ENCODE measurements at places on chromosomes 11 and 22.

DNA sequence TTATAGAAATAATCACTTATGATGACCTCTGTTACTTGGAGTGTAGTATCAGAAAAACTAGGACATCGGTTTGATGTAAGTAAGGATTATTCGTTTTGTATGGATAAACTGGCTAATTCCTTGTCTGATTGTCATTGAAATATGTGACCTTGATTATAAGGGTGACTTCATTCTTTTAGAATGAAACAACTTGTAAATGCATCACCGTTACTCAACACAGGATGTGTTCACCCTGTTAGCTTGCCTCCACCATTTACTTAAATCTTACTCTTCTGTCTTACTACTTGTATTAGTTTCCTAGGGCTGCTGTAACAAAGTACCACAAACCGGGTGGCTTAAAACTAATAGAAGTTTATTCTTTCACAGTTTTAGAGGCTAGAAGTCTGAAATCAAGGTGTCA, 7.9 kb downstream of the SFI1 start:
- DNase-seq: no peak

- no peak for DNase-seq
These were observed 21.8 kb upstream of the CSF2RB start for GRCh38 chr22:36891646-36892045.

DNA sequence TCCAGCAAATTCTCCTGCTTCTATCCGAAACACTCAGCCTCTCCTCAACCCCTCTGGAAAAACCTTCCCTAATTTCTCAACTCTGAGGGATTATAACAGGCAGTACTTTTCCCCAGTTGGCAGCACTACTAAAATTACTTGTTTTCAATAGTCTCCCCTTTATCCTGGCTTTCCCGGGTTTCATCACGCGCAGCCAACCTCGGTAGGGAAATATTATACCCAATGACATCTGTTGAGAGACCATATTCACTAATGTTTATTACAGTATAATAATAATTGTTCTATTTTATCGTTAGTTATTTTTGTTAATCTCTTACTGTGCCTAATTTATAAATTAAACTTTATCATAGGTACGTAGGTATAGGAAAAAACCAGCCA, 330 bp upstream of the POLD3 start:
- DNase-seq: no peak

DNA sequence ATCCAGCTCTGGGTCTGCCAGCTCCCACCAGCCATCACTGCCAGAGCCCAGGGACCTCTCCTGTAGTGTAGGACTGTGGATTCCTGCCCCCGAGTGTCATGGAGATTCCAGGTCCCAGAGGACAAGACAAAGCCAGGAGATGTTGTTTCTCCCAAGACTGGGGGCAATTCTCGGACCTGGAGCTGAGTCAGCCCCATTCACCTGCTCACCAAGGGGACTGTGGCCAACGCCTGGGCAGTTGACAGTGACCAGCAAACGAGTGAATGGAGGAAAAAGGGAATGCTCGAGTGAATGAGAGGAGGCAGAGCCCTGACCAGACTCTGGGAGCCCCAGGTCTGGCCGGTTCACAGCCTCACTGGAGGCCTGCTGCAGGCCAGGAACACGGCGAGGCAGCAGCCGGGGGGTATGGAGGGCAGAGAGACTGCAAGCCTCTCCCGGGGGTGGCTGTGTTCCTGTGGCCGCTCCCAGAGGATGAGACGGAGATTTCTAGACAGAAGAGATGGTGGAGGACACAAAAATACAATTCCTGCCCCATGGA, 61.3 kb upstream of the PRR5 start:
- DNase-seq: no peak

DNA sequence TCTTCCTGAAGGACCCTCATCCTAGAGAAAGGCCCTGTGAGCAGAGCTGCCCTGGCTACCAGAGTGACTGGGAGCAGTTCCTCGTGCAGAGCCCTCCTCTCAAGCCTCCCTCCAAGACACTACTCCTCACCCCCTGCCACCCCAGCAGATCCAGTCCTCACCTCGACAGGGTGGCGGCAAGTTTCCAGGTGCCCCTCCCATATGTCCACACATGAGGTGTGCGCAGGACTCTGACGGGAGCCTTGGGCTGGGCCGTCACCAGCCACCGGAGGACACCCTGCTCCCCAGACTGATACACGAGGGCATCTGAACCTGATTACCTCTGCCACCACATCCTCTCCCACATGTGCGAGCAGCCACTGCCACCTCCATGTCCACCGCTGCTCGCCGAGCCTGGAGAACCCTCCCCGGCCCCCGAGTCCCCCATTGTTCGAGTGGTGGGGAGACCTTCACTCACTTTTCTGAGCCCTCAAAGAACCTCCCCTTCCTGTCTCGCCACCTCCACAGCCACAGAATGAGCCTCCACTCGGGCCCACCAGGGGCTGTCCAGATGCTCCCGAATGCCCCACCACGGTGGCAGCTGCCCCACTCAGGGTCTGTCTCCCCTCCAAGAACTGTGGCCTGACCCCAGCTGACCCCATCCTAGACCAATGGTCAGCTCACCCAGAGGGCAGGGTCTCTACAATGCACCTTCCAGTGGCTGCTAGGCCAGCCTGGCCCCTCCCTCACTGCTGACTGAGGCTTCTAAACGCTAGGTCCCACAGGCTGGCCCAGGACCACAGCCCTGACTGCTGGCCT, 62.5 kb downstream of the DGCR2 start:
- no peak for DNase-seq

- DNase-seq: no peak
These were observed 111.8 kb downstream of the OSBP2 start for GRCh38 chr22:30806391-30806861.

DNA sequence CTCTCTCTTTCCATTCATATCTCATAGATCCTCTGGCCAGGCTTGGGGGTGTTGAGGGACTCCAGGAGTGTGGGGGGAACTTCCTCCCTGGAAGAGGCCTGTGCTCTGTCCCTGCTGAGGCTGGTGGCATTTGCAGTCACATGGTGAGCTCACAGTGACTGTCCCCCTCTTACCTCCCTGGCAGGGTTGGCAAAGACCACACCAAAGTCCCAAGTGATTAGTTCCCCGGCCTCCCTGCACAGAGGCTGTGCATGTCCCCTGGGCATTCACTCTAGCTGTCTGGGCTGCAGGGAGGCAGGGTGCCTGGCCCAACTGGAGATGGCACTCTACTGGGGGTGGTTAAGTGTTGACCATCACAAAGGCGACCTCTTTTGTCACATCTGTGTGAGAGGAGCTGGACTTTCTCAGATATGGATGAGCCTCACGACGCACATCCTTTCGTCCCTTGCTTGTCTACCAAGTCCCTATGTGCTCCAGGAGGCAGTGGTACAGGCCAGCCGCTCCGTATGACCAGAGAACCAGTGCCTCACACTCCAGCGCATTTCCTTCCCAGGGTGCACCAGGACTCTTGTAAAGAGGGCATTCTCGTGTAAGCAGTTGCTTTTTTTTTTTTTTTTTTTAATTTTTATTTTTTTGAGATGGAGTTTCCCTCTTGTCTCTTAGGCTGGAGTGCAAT, 8.8 kb downstream of the TANGO2 start:
- no peak for DNase-seq

DNA sequence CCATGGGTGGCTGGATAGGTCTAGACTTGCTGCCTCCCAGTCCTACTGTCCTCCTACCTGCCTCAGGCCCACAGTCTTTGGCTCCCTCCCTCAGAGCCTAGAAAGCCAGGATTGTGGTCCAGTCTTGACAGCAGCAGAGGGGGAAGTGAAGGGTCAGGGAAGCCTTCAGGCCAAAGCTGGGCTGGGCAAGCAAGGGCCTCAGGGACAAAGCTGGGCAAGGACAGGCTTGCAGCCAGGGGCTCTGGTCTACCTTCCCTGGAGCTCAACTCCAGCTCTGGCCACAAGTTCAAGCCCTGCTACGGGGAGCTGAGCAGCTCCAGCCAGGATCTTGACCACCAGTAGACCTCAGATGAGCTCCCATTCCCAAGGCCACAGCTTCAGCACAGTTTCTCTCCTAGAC, 14.9 kb downstream of the LMO1 start:
- no peak for DNase-seq

DNA sequence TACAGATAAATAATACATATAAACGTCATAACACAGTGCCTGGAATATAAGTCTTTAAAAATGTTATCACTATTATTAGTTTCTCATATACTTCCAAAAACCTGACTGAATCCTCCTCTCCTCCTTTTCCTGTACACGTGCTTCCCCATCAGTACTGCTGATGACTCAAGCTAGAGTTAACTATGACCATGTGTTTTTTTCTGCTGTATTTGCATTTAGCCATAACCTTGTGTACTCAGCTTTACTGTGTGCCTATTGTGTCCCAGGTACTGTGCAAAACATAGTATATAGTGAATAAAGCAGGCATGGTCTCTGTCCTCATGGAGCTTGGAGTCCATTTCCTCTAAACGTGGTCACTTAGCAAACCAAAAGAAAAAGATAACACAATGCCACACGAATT, 56.5 kb upstream of the ARHGAP32 start:
- DNase-seq: no peak

Measured in head of caudate nucleus (tissue), 42 donors.